Stimulated activated CD8-positive, alpha-beta memory T cell treated with anti-CD3 and anti-CD28 coated beads, Interleukin-15, amount 100 ng/mL, for 48 hours (primary cell): ENCODE measurements at places on chromosomes 12 and 14.

- DNase-seq = peak; percentile 86
Measured at GRCh38 chr14:93939304-93940229, 12.4 kb downstream of the FAM181A start.

- no peak for DNase-seq
Measured at GRCh38 chr12:93373961-93374656, 3.6 kb upstream of the NUDT4 start.

- no peak for DNase-seq
Measured at GRCh38 chr12:15933751-15934150, 22.6 kb downstream of the DERA start.

DNA sequence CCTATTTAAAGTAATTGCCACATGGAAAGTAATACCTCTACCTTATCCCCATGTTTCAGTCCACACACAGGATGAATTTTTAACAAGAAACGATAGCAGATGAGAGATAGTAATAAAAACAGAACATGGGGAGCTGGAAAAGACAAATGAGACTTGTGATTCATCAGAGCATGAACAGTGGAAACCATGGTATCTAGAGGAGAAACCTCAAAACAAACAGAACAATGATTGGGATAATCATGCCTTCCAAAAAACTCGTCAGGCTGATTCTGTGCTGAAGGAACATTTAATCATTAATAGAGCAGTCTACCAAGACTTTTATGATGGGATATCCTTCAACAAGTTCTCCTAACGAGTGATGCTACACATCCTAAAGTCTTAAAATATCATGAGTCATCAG is 1390.7 kb downstream of the FSCB start:
- DNase-seq = no peak

- no peak for DNase-seq
Measured at GRCh38 chr14:98085751-98086150, 1186.2 kb downstream of the BCL11B start.

GRCh38 chr12:108879615-108880254 is at the start of gene DAO:
DAO (plus strand) TSS chr12:108880092; CDS start chr12:108885007, 4,915 bp downstream.
- no peak for DNase-seq

- no peak for DNase-seq
Measured at GRCh38 chr14:102557434-102558226, 34.8 kb upstream of the RCOR1 start.

GRCh38 chr14:37566811-37567371 is 28.2 kb downstream of the FOXA1 start:
- DNase-seq = no peak

DNA sequence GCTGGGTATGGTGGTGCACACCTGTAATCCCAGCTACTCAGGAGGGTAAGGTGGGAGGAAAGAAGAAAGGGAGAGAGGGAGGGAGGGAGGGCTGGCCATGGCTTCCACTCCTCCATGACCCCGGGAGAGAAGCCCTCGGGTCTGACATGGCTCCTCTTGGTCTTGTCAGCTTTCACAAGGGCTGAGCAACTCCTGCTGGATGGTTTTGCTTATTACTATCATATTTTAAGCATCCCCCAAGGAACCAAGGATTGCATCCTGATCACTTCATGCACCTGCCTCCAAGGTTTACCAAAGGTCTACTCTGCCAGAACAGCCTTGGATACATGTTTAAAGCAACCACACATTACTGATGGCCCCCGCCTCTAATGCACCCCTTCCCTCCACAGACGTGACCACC is 28.0 kb upstream of the NCOR2 start:
- DNase-seq = no peak
